ENCODE measurements at places on chromosomes 12 and 14. TPM values are rescaled to one million over a fixed set of nuclear protein-coding genes. Genes with fewer than 3 reads are reported as not detected.

TMEM52B gene
- not detected for total RNA-seq

SLC10A1 gene
- total RNA-seq: not detected

PTPRO gene
- 1.3 TPM for total RNA-seq

PPP4R4 gene
- 0.09 TPM for total RNA-seq

FGF23 gene
- total RNA-seq: 0.04 TPM

LHX5 gene
- total RNA-seq: not detected

KERA gene
- 223 TPM for total RNA-seq

MUCL1 gene
- total RNA-seq: not detected

RASAL1 gene
- total RNA-seq: 0.04 TPM

PITPNM2 gene
- total RNA-seq: 3.0 TPM

MYF6 gene
- 105 TPM for total RNA-seq

P3H3 gene
- 23.1 TPM for total RNA-seq

NFKBIA gene
- 63.2 TPM for total RNA-seq

SYCP3 gene
- 0.13 TPM for total RNA-seq

SIX4 gene
- 24.6 TPM for total RNA-seq

PPP1R36 gene
- total RNA-seq: 0.31 TPM

GPR132 gene
- 0.75 TPM for total RNA-seq

VWF gene
- total RNA-seq: 47.8 TPM

PELI2 gene
- 4.7 TPM for total RNA-seq

GALNT8 gene
- 5.5 TPM for total RNA-seq

SERPINA9 gene
- not detected for total RNA-seq

RAD9B gene
- 3.5 TPM for total RNA-seq

NEUROD4 gene
- under 0.01 TPM for total RNA-seq

PRDM4 gene
- 16.6 TPM for total RNA-seq

PTCSC3 gene
- not detected for total RNA-seq

ABHD12B gene
- total RNA-seq: not detected

CEBPE gene
- 0.13 TPM for total RNA-seq

SRGAP1 gene
- 4.8 TPM for total RNA-seq

ABCD2 gene
- 0.09 TPM for total RNA-seq

OR4E2 gene
- total RNA-seq: not detected

RBP5 gene
- 0.49 TPM for total RNA-seq

KRT3 gene
- not detected for total RNA-seq

CPNE8 gene
- 11.7 TPM for total RNA-seq

KLRK1 gene
- 0.44 TPM for total RNA-seq

CRIP1 gene
- 39.3 TPM for total RNA-seq

SOX5 gene
- total RNA-seq: 7.3 TPM

RTL1 gene
- 12.8 TPM for total RNA-seq

INHBC gene
- not detected for total RNA-seq

TAS2R8 gene
- 0.04 TPM for total RNA-seq

LIN7A gene
- total RNA-seq: 3.1 TPM

TEAD4 gene
- 35.5 TPM for total RNA-seq

RILPL1 gene
- 26.2 TPM for total RNA-seq

FAM222A gene
- total RNA-seq: 4.7 TPM

PAWR gene
- total RNA-seq: 6.2 TPM

MEG3 gene
- 2,358 TPM for total RNA-seq

Measured in muscle of leg (tissue), 16 donors.